MG63 (cell line): ENCODE measurements at places on chromosomes 4 and X.

DNA sequence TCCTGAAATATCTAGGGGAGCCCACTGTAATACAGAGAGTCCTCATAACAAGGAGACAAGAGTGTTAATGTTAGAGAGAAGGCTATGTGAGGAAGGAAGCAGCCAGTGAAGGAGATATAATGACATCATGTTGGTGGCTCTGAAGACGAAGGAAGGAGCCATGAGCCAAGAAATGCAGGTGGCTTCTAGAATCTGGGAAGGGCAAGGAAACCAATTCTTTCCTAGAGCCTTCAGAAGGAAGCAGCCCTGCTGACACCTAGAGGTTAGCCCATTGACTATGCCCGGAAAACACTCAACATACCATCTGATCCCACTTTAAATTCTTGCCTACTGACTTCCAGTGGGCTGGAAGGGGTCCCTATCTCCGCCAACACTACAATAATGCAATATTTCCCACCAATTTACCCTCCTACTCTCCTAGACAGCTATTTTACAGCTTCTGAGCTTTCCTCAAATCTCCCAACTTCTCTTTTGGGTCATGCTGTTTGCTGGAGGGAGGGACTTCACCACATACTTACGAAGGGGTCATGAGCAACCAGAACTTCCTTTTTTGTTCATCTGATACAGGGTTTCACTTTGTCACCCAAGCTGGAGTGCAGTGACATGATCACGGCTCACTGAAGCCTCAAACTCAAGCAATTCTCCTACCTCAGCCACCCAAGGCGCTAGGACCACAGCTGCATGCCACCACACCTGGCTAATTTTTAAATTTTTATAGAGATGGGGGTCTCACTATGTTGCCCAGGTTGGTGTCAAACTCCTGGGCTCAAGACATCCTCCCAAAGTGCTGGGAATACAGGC is 25.2 kb upstream of the G3BP2 start:
- DNase-seq, result no peak

- DNase-seq, result no peak
Measured at GRCh38 chrX:102627640-102628039, 23.6 kb upstream of the GPRASP1 start.

- no peak for DNase-seq
Measured at GRCh38 chr4:122747883-122748282, 15.4 kb downstream of the BBS12 start.

DNA sequence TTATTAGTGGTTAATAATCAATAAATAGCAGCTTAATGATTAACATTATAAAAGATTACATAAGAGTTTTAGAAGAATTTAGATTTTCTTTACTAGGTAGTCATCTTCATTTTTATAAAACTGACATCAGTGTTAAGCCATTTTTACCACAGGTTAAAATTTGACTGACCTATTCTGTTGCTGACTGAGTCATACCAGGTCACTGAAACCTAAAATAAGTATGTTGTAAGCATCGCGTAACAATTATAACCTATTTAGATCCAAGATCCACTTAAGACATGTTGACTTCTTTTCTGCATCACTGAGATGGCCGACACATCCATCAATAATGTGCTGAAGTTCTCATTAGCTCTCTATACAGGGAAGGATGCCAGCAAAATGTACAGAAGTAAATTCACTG is 36.7 kb downstream of the ARX start:
- DNase-seq, result no peak

DNA sequence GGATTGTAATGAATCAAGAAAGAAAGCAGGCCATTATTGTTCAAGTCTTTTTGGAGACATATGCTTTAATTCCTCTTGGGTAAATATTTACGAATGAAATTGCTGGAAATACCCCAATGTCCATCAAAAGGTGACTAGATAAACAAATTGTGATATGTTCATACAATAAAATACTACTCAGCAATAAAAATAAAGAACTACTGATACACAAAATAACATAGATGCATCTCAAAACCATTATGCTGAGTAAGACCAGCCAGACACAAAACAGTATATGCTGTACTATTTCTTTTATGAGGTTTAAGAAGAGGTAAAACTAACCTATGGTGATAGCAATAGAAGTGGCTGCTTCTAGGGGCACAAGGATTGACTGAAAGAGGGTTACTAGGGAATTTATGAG is 28.8 kb upstream of the JADE1 start:
- DNase-seq, result no peak

GRCh38 chr4:4800646-4801408 is 58.6 kb upstream of the MSX1 start:
- DNase-seq, result no peak

- DNase-seq, result no peak
Measured at GRCh38 chr4:153161226-153161963, 42.8 kb upstream of the TRIM2 start.

- no peak for DNase-seq
Measured at GRCh38 chrX:23271026-23271425, 63.6 kb upstream of the PTCHD1 start.

- DNase-seq, result no peak
Measured at GRCh38 chr4:17170131-17170530, 271.7 kb upstream of the LDB2 start.

DNA sequence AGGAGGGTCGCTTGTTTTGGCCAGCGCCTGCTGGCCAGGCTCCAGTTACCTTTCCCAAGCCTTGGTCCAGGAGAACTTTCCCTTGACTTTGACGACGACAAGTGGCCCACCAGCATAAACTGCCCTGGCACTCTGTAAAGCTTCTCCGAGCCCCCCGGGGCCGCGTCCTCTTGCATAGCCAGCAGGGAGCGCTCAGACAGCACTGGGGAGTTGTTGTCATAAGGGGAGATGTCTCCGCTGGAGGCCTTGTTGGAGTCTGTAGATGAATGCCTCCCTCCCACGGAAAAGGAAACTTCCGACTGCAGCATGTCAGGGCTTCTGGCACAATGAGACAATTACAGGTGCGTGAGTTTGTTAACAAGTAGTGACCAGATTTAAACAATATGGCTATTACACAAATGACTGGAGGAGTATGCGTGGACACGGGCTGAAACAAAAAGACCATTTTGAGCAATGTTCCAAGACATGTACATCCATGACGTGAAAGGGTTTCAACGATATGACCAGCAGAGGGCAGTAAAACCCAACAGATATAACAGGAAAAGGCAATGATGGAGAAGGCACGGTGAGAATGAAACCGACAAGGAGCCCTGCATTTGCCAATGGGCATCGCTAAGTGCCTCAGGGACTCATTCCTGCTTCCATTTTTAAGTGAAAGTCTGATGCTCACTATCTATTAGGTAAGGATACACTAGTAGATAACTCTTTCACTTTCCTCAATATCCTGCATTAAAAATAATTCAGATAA is 33.0 kb downstream of the HCCS start:
- peak; percentile 21 for DNase-seq

GRCh38 chr4:144851948-144852347 is 206.0 kb downstream of the HHIP start:
- no peak for DNase-seq

DNA sequence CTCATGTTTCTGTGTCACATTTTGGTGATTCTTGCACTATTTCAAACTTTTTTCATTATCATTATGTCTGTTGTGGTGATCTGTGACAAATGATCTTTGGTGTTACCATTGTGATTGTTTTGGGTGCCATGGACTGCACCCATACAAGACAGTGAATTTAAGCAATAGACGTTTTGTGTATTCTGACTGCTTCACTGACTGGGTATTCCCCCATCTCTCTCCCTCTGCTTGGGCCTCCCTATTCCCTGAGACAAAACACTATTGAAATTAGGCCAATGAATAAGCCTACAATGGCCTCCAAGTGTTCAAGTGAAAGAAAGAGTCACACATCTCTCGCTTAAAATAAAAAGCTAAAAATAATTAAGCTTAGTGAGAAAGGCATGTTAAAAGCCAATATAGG is 60.2 kb downstream of the BANK1 start:
- no peak for DNase-seq

DNA sequence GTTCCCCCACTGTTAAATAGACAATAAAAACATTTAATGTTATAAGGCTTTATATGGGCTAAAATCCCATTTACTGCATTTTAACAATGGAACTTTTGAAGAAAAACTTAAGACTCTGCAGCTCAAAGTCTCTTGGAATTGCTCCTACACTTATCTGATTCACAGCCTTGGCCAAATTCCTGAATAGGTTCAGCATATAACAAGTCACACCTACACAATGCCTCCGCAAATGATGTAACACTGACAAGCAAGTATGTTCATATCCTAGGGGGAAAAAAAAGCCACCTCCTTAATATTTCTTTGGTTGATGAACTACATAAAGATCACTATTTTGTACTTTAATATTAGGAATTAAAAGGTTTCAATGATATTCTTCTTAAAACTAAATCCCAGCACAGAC is 34.5 kb downstream of the RPS6KA6 start:
- DNase-seq, result no peak

DNA sequence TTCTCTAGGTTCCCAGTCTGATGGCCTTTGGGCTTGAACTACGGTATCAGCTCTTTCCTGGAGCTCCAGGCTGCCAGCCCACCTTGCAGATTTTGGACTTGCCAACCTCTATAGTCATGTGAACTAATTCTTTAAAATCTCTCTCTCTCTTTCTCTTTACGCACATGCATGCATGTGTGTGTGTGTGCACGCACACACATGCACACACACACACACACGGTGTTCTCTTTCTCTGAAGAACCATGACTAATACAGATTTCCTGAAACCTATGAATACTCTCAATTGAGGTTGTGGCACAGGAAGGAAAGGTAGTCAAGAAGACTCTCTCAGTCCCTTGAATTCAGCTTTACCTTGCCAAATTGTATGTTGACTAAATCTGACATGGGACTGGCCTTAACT is 6.2 kb upstream of the ZCCHC13 start:
- DNase-seq, result no peak

- DNase-seq, result no peak
Measured at GRCh38 chr4:8351931-8352367, 82.4 kb downstream of the HTRA3 start.

GRCh38 chrX:41259516-41259915 is 74.4 kb upstream of the DDX3X start:
- DNase-seq, result no peak

- DNase-seq, result no peak
Measured at GRCh38 chr4:85676050-85676425, 201.1 kb downstream of the ARHGAP24 start.

DNA sequence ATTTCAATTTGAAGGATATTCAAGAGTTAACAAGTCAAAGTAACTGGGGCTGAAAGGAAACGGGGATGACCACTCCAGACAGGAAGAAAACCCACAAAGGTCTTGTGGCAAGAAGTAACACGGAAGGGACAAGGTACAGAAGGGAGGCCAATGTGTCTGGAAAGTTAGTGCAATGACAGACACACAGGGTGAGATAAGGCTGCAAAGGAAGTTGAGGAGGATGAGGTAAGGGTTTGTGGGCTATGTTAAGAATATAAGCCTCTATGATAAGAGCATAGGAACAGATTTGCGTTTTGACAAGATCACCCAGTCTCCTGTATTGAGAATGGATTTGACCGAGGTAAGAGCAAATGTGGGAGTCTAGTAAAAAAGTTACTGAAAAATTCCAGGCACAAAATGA is 21.9 kb upstream of the EMCN start:
- DNase-seq, result no peak

GRCh38 chr4:25863347-25863784 is 578 bp upstream of the SEL1L3 start:
- no peak for DNase-seq

- no peak for DNase-seq
Measured at GRCh38 chr4:95674521-95674981, 125.8 kb upstream of the UNC5C start.

- DNase-seq, result no peak
Measured at GRCh38 chrX:109281483-109282275, 200.2 kb downstream of the GUCY2F start.

- no peak for DNase-seq
Measured at GRCh38 chr4:112968451-112969159, 80.8 kb upstream of the ANK2 start.

GRCh38 chr4:15688051-15688450 is 6.4 kb downstream of the FAM200B start:
- no peak for DNase-seq

DNA sequence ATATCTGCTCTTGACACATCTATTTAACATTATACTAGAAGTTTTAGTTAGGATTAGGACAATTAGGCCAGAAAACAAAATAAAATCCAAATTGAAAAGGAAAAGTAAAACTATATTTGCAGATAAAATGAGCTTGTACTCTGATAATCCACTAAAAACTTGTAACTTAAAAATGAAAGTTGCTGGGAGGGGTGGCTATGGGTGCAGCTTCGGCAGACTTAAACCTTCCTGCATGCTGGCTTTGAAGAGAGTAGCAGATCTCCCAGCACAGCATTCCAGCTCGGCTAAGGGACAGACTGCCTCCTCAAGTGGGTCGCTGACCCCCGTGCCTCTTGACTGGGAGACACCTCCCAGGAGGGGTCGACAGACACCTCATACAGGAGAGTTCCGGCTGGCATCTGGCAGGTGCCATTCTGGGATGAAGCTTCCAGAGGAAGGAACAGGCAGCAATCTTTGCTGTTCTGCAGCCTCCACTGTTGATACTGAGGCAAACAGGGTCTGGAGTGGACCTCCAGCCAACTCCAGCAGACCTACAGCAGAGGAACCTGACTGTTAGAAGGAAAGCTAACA is 2379.9 kb downstream of the ARAP2 start:
- no peak for DNase-seq

DNA sequence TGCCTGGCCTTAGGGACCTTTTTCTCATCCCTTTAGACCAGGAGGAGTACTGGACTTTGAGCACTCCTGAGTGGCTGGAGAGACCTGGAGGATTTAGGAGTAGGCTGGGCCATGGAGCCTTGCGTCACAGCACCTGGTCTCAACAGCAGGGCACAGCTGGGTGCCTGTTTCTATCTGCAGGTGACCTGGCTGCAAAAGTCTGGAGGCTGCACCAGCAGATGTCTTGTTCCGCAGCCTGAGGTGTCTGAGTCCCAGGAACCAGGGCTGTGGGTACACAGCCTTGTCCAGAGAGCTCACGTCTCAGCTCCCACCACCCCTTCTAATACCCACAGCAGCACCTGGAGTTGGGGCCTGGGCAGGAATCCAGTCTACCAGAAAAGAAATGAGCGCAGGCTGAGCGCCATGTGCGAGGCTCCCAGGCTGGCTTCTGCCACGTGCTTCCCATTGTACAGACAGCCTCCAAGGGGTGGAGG is 5.0 kb upstream of the NSD2 start:
- DNase-seq, result no peak

DNA sequence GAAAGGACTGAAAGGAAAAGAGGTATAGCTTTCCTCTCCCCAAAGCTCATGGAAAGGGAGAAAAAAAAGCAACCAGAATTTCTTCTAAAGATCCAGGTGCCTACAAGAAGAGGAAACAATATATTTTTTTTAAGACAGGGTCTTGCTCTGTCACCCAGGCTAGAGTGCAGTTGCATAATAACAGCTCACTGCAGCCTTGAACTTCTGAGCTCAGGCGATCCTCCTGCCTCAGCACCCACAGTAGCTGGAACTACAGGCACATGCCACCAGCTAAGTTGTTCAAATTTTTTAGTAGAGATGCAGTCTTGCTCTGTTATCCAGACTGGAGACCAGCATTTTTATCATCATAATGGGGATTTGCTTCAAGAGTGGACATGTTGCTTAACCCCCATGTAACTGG is 30.5 kb upstream of the BBS12 start:
- no peak for DNase-seq
